ENCODE measurements at places on chromosomes 5 and 9.
A peak's percentile ranks its signal among the peaks of the same experiment; 100 is the strongest.

DNA sequence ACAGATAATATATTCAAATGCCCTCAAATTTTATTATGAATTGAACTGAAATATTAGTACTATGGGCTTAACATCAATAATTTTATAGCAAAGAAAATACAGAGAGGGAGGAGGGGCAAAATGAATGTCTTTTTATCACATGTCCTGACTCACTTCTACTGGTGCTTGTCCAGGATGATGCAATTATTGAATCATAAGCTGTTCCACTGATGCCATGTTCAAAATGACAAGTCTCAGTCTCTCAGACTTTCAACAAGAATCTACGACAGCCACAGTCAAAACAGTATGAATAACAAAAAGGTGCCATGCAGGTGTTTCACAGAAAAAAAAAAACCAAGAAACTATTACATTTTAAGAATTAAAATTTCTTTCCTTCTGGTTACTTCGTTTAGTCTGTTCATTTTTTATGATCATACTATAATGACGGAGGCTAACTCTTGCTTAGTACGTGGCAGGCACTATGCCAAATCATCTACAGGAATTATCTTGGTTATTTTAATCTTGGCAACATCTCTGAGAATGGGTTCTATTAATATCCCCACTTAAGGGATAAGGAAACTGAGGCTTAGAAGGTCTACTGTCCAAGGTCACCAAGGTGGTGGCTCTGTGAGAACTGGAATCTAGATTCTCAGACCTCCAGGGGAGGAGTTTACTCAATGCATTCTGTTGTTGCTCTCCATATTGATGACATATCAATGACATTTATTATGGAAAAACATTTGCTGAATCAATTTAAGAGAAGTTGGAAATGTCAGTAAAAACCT is 61.5 kb downstream of the NR3C1 start:
- DNase-seq = no peak

- no peak for DNase-seq
Observed at GRCh38 chr9:122797316-122798063, 2.4 kb upstream of the OR1K1 start.

- DNase-seq = no peak
Observed at GRCh38 chr5:77214151-77214550, 3.7 kb downstream of the PDE8B start.

GRCh38 chr5:53501054-53501453 is 20.6 kb downstream of the FST start:
- DNase-seq = no peak

- no peak for DNase-seq
Observed at GRCh38 chr5:151058891-151059489, 21.8 kb downstream of the TNIP1 start.

DNA sequence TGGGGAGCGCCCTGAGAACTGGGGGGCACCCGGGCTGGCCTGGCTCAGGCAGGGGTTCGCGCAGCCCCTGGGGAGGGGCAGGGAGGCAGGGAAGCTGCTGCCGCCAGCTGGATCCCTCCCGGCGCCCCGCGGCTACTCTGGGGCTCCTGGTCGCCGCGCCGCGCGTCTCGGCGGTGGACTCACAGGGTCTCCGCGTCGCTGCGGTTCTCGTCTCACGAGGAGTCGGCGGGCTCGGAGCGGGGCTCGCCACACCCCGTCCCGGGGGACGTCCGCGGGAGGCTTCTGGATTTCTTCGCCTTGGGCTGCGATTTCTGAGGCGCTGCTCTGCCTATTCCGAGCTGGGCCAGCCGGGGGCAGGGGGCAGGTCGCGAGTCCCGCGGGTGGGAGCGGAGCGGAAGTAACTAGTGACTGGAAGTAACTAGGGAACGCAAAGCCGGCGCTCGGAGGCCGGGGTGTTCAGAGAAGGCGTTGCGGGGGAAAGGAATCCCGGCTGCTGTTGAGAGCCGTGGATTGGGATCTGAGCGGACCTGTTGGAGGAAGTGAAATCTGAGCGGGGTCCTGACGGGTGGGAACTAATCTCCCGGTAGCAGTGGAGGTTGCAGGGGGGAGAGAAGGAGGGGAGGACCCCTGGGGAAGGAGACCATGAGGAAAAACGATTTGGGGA is 511 bp downstream of the CYSTM1 start:
- DNase-seq = peak; percentile 77

GRCh38 chr5:87268126-87268969 is 665 bp downstream of the RASA1 start:
- DNase-seq = peak; percentile 81

DNA sequence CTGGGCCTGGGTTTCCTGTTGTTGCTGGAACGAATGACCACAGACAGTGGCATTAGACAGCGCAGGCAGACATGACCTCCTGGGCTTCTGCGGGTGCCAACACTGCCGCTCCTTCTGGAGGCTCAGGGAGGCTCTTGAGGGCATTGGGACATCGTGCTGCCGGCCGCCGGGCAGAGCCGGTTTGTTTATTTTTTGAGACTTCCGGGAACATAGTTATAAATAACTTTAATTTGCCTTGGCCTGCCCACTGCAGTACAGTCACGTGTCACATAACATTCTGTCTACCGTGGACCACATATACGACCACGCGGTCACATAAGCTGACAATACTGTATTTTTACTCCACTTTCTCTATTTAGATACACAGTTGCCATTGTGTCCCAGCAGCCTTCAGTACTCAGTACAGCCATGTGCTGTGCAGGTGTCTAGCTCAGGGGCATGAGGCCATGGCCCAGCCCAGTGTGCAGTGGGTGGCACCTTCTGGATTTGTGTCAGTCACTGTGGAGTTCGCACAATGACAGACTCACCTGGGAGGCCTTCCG is 8.2 kb upstream of the TOR4A start:
- no peak for DNase-seq

- no peak for DNase-seq
Observed at GRCh38 chr5:61817472-61818326, 485.6 kb downstream of the ZSWIM6 start.

- no peak for DNase-seq
Observed at GRCh38 chr5:133925269-133925668, 43.2 kb downstream of the C5orf15 start.

- no peak for DNase-seq
Observed at GRCh38 chr5:32265902-32266301, 46.8 kb downstream of the MTMR12 start.

DNA sequence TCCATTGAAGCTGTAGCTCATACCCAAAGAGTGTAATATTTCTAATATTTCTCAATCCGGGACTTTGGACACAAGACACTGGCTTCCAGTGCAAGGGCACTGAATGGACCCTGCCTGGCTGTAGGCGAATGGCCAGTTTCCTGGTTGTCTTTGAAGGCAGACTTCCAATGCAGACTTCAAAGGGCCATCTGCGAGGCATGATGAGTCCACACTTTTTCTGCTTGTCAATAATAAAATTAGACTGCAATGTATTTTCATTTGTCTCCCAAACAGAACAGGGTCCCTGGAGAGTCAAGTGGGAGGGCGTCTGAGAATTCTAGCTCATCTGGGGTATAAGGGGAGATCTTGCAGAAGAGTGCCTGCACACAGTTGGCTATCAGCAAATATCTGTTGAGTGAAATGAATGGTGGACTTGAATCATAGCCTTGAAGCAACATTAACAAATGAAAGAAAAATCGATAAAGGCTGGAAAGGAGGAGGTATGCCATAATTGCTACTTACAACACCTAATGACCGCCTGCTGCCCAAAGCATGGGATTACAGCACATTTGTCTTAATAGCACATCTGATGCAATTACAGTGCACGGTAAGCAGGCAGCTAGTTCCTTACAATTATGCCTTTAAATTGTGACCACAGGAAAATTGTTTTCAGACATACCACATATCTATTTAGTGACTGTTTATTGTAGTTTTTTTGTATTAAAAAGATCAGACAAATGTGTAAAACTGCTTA is 137.5 kb downstream of the ARHGEF28 start:
- DNase-seq = no peak

GRCh38 chr9:131627648-131628458 is 82.5 kb downstream of the PRRT1B start:
- peak; percentile 78 for DNase-seq

DNA sequence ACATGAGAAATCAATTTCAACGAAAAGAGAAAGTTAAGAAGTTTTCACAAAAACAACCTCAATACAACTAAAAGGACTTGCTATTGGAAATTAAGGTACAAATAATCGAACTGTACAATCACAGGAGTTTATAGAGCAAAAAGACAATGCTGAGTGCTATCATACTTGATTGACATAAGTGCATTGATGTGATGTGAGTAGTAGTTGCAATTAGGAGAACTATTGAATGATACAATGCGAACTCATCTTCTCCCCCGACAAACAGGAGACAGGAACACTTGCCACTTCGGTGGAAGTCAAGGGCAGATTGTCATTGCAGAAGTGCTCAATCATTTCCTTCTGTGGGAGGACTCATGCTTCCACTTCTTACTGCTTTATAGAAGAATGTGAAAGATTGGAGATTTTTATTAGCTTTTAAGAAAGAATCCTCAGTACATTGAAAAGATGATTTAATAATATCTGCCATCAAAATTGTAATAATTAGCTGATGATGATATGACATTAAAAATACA is 276.6 kb upstream of the MPDZ start:
- no peak for DNase-seq

- no peak for DNase-seq
Observed at GRCh38 chr5:25090854-25091253, 446.1 kb upstream of the CDH10 start.

GRCh38 chr5:90379652-90380051 is 29.9 kb downstream of the CETN3 start:
- no peak for DNase-seq

DNA sequence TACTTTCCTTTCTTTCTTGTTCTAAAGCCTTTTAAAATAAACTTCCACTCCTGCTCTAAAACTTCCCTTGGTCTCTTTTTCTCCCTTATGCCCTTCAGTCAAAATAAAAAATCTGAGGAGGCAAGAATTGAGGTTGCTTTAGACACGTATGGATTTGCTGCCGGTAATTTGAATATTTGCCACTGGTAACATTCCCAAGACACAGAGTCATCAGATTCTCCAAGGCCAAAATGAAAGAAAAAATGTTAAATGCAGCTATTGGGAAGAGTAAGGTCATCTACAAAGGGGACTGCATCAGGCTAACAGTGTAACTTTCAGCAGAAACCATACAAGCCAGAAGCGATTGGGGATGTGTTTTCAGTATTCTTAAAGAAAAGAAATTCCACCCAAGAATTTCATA is 311.1 kb downstream of the CDH18 start:
- no peak for DNase-seq
